PC-9 (cell line): ENCODE measurements at places on chromosomes 4 and X.

DNA sequence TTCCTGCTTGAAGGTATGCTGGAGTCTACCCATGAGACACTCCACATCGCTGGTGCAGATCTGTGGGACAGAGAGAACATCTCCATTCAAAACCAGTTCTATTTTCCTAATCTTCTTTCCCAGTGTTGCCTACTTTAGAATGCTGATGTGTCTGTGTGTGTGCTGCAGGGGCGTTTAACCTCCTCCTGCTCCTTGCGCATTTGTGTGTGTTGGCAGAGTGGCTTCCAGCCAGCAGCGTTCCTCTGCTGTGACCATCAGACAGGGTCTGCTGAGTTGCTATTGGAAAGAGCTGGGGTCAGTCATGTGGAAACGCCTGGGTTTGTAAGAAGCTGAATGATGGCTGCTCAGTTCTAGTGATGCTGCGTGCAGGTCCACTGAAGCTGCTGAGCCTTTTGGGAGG, 223.6 kb downstream of the RBMX2 start:
- DNase-seq: no peak

- DNase-seq: no peak
These were observed 78.4 kb downstream of the IRF2 start for GRCh38 chr4:184395971-184396391.

DNA sequence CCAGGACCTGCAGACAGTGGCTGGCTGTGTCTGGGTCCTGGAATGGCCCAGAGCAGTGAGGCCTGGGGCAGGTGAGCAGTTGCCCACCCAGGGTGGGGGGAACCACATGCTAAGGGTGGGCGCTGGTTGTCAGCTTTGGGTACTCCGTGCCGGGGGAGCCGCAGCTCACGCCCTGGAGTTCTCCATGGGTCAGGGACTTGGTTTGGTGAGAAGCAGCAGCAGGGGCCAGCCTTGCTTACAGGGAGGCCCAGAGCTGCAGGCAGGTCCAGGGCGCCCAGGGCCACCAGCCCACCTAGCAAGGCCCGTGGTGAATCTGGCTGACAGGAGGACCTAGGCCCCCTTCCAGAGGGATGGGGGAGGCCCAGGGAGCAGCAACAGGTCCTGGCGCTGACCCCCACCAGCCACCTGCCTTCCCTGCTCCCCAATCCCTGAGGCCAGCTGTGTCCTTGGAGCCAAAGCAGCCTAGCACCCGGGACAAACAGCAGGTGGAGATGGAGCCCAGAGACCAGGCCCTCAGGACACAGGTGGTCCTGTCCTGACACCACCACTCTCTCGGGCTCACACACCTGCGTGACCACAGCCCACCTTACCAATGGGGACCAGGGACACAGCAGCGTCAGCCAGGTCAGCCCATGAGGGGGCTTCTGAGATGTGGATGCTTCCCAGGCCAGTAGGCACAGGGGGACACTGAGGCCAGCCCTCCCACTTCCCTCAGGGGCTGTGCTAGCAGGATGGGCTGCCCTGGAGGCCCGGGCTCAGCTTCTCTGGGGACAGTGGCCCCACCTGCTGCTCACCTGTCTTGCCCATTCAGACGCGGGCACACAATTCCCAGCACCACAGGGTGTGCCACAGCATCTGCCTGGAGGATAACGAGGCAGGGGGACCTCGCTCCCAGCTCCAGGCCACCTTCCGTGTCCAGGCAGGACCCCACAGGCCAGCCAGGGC, 3.5 kb downstream of the MXD4 start:
- DNase-seq: no peak

- no peak for DNase-seq
These were observed 99.8 kb downstream of the PJA1 start for GRCh38 chrX:69065451-69065850.

- DNase-seq: no peak
These were observed 19.6 kb upstream of the IQCM start for GRCh38 chr4:149835280-149835679.

GRCh38 chr4:4971796-4972195, 47.5 kb downstream of the CYTL1 start:
- no peak for DNase-seq

GRCh38 chr4:160265836-160266235, 1163.0 kb downstream of the RAPGEF2 start:
- no peak for DNase-seq

DNA sequence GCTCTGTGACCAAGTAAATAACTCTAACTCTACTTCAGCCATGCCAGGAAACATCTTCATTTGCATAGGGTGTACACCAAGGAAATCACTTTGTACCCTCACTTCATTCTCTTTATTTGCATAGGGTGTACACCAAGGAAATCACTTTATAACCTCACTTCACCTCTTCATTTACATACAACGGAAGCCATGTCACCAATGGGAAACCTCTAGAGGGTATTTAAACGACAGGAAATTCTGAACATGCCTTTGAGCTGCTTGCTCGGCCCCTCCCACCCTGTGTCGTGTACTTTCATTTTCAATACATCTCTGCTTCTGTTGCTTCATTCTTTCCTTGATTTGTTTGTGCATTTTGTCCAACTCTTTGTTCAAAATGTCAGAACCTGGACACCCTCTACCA, 848.1 kb upstream of the FRG1 start:
- DNase-seq: no peak

DNA sequence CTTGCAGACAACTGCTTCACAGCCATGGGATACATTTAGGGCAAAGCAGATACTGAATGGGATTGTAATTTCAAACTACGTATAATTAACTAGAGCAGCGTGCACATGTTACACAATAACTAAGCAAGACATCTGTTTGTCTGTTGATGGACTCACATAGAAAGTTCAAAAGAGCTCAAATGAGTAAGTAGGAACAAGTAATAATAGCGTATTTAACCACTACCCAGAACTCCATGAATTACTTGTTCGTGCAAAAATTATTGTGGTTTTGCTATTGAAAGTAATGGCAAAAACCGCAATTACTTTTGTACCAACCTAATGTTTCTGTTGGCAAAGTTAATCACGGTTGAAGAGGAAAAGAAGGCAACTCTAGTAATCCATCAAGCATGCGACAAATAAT, 825.4 kb downstream of the PCDH18 start:
- DNase-seq: no peak

DNA sequence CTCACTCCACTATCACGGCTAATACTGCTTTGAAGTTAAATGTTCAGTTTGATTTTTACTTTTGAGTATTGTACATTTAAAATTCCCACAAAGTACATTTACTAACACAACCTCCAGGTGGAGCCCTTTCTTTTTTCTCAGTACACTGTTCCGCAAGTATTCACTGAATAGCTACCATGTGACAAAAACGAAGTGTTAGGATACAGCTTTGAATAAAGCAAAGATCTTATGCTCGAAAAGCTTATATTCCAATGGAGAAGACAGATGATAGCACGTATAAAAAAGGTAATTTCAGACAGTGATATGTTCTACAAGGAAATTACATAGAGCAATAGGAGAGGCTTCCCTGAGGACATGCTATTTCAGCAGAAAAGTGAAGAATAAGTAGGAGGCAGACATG, 60.7 kb upstream of the ABCG2 start:
- DNase-seq: no peak

DNA sequence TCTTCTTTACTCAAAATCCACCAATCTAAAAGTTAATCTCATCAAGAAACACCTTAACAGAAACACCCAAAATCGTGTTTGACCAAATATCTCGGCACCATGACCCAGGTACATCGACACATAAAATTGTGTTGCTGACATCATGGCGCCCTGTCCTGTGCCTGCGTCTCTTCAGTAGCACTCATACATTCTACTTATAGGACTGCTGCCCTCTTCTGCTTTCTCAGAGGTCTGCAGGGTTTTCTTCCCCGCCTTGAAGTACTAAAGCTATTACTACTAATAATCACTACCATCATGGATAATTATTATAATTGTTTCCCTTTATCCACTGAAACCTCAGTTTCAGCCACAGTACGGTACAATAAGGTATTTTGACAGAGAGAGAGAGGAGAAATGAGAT, 1403.1 kb upstream of the TENM3 start:
- no peak for DNase-seq

DNA sequence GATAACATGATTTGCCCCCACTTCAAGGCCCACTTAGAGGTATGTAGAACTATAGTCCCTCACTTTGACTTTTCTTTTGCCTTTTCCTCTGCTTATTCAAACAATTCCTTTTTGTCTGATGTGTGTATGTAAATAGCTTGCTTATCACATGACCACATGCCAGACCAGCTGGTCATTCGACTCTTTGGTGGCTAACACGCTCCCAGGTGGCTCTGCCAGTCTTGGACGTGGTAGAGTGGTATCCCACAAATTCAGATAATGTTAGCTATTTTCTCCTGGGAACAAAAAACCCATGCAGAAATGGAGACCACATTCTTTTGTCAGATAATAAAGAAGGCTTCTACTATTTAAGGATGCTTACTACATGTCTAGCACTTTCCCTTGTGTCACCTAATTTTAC, 47.9 kb downstream of the ARHGAP24 start:
- no peak for DNase-seq

DNA sequence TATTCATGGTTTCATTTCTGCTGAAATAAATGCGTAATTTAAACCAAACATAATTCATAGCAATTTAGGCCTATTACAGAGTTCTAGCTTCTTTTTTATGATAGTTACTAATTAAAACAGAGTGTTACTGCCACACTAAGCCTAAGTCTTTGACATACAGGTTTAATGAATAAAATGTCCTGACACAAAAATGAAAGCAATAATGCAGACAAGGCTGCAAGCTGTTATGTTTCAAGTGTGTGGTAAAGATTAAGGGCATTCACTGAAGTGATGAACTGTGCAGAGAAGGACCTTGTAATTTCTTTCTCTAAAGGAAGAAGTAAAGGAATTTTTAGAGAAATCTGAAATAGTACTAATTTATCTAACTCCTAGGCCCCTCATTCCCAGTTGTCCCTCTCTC, 2.9 kb downstream of the NDNF start:
- DNase-seq: no peak

DNA sequence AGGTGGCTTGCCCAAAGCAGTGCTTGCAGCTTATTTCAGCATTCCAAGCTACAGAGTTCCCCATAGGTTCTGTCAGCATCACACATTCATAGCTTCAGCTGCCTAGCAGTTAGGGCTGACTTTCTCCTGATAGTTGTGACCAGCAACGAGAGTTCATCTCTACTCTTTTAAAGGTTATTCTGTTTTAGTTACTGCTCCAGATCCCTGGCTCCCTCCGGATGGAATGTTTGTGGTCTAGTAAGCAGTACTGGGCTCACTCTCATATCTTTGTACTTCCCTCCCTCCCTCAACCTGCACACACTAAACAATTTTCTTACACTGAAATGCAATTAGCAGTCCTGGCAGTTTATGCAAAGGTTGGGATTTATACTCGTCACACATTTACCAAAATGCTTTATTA, 43.9 kb downstream of the PTTG2 start:
- DNase-seq: no peak

DNA sequence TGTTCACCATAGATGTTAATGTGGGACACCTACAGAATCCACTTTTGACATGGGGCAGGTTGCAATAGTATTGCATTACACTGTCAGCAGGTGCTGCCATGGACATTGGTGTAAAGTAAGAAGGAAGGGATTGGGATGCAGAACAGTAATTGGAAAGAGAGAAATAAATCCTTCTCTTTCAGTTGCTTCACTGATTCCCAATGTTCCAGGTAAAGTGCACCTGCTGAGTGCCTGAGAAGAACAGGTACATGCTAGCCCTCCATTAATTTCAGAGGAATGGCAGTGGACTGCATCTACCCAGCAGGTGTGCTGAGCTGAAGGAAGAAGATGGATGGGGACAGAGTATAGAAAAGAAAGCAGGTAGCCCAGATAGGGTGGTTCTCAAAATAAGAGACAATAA, 248.5 kb downstream of the TENM3 start:
- no peak for DNase-seq

DNA sequence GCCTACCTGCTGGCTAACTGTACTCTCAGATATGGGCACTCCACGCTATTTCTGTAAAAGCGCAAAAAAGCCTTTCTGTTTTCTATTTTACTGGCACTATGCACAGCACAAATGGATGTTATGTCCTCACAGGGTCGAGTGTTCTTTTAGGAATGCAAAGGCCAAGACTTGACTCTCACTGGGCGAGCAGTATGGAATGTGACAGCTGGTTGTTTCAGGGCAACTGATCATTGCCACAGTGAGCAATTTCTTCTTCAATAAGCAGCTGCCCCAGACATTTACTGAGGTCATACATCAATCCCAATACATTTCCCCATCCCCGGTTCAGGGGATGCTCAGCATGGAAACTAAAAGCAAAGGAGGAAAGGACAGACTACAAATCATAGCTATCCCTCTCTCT, 58.2 kb downstream of the PDE5A start:
- DNase-seq: no peak
